Sciatic nerve (tissue), 2 donors: ENCODE measurements at places on chromosomes 1 and 21. TPM values are rescaled to one million over a fixed set of nuclear protein-coding genes. Genes with fewer than 3 reads are reported as not detected.

DNA sequence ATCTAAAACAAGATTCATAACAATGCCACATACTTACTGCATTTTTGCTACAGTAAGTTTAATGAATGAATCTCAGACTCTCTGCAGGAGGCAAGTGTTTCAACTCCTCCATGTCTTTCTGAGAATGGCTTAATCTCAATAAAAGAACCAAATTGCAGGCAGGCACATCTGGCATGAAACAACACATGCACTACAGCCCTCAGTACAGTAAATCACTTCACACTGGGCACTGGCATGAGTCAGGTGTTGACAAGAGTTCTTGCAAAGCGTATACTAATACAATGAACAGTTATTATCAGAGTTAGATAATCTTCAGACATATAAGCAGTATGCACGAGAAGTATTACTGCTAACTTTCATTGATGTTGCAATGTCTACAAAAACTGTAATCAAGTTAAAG, 1386.8 kb downstream of the MRPL39 start:
- DNase-seq = no peak

- DNase-seq = no peak
Measured at GRCh38 chr21:39451332-39452206, at the start of gene SH3BGR. Gene SH3BGR (plus strand): TSS chr21:39451970. CDS start chr21:39452097, 127 bp downstream.

DNA sequence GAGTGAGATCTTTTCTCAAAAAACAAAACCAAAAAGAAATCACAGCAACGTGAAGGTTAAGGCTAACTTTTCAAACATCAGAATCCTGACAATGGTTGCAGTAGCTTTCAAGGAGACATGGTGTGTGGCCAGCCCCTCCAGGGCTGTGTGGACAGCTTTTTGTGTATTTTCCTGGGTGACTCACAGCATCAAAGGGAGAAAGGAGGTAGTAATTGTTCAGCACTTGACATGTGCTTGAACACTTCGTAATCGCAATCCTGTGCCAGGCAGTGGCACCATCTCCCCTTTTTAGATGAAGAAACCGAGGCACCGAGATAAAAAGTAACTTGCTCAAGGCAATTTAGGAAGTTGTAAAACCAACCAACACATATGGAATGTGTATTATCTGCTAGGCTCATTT, 10.3 kb downstream of the NBL1 start:
- DNase-seq = no peak

GRCh38 chr1:100077531-100077930, 55.2 kb downstream of the SASS6 start:
- no peak for DNase-seq

DNA sequence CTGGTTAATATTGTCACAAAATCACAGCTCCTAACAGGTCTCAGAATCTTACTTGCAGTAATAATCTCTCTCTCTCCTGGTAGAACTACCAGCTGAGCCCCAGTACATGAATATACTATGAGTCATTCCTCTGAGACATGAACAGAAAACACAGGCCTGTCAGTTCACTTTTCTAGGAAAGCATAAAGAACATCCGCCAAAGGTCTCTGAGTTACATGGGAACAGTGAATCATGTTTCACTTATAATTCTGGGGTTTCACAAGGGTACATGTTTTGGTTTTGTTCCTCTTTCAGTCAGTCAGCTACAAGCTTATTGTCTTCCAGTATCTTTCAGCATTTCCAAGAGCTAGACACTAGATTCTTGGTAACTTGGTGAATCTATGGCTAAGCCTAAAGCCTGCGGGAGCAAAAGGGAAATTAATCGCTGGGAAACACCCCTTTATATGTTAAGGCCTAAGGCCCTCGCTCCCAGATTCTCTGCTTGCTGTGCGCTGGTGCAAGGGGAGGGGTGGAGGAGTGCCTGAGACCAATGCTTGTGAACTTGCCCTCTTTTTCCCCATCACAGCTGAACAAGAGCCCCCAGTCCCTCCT, 31.7 kb downstream of the IFNGR2 start:
- DNase-seq = no peak

The PTGER3 gene
- 4.4 TPM for total RNA-seq
